Stimulated activated CD8-positive, alpha-beta memory T cell treated with anti-CD3 and anti-CD28 coated beads, Interleukin-2, amount 100 ng/mL, for 1 hour (primary cell): ENCODE measurements at places on chromosomes 7 and 10.

DNA sequence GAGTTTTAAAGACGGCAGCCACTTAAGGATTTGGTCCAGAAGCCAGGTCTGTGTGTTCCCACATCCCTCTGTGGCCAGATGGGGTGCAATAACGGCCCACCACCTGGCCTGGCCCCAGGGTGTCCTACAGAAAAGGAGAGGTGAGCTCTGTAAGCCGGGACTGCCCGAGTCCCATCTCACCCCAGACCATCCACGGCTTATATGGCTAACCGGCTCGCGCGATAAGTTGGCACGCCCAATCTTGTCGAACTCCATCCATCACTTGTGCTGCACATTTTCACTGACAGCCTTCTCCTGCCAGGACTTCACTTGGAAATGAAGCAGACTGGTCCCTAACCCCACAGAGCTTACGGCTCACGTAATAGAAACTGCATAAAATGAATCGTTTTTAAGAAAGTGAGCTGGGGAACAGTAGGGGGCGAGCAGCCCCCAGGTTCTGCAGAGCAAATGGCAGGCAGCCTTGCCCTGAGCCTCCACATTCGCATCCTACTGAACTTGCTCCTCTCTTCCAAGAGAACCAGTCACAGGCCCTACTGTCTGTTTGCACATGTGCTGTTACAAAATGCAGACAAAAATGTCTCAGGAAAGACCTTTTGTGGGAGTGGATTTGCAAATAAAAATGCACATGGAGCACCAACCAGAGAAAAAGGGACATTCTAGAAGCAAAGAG, 98.2 kb downstream of the TNS3 start:
- no peak for DNase-seq

- no peak for DNase-seq
Observed at GRCh38 chr7:6367701-6368211, 80.0 kb downstream of the DAGLB start.

- no peak for DNase-seq
Observed at GRCh38 chr7:139061416-139061815, 25.6 kb upstream of the ZC3HAV1L start.

- no peak for DNase-seq
Observed at GRCh38 chr7:48563334-48563733, 361.0 kb upstream of the CDC14C start.

- DNase-seq: no peak
Observed at GRCh38 chr10:29142516-29143314, 146.2 kb upstream of the LYZL1 start.

DNA sequence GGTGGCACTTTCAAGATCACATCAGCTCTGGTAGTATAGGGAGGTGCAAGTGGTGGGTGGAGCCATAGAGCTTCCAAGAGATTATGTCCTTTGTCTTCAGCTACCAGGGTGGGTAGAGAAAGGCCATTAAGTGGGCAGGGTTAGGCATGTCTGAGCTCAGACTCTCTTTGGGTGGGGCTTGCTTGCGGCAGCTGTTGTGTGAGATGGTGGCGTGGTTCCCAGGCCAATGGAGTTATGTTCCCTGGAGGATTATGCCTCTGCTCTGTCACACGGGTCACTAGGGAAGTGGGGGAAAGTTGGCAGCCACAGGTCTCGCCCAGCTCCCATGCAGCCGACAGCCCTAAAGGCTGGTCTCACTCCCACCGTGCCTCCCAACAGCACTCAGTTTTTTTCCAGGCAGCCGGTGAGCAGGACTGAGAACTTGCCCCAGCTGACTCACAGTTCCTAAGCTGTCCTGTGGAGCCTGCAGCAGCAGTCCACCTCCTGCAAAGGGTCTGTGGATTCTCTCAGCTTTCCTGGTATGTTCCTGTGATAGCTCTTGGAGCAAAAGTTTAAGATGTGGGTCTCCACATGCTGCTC, 459.0 kb downstream of the SH2D4B start:
- DNase-seq: no peak
